ENCODE measurements at places on chromosomes 4 and X. TPM values are rescaled to one million over a fixed set of nuclear protein-coding genes. Genes with fewer than 3 reads are reported as not detected.

ZIC3 gene
- total RNA-seq, result not detected

STAP1 gene
- total RNA-seq, result 0.22 TPM

PLAC8 gene
- 1.1 TPM for total RNA-seq

RAB9B gene
- total RNA-seq, result 25.1 TPM

SGCB gene
- total RNA-seq, result 80.4 TPM

RASGEF1B gene
- 2.1 TPM for total RNA-seq

NMU gene
- not detected for total RNA-seq

HERC6 gene
- total RNA-seq, result 9.3 TPM

ARMCX4 gene
- 5.5 TPM for total RNA-seq

Data from left ventricle myocardium superior (tissue), 1 donor.